Breast epithelium (tissue), 4 donors: ENCODE measurements at places on chromosomes 12 and 14.
A peak's percentile ranks its signal among the peaks of the same experiment; 100 is the strongest.

- DNase-seq, result no peak
- no peaks in the 10 kb centered on the region for H3K4me1 ChIP-seq
- no peaks in the 10 kb centered on the region for H3K36me3 ChIP-seq
- no peak overlapping the region for H3K27ac ChIP-seq
Observed at GRCh38 chr14:61048640-61049039, 67.6 kb downstream of the SLC38A6 start.

- peaks cover 31% of the 10 kb centered on the region for H3K4me1 ChIP-seq
- peak overlapping the region; percentile 79 for H3K4me3 ChIP-seq
- no peaks in the 10 kb centered on the region for H3K36me3 ChIP-seq
Observed at GRCh38 chr12:54282949-54283593, 2.5 kb downstream of the HNRNPA1 start.

DNA sequence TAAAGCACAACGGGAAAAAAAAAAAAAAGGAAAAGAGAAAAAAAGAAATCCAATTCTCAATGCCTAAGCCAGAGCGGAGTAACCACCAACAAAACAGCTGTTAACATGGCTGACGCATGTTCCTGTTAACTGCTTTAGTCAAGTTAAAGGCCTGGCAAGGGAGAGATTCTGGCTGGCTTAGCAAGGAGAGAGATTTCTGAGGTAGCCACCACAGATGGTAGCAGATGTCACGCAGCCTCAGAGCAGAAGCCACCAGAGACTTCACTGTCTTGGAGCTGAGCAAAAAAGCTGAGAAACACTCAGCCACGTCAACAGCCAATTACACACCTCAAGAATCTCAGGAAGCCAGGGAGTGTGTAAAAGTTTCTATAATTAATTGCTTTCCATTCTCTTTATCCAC, 87.1 kb downstream of the TMCC3 start:
- no peak overlapping the region for H3K27ac ChIP-seq
- no peak for DNase-seq
- H3K36me3 ChIP-seq, result no peaks in the 10 kb centered on the region
- H3K4me3 ChIP-seq, result no peak overlapping the region
- no peaks in the 10 kb centered on the region for H3K4me1 ChIP-seq
- no peaks in the 10 kb centered on the region for H3K27me3 ChIP-seq

GRCh38 chr14:60951776-60952435, 29.0 kb downstream of the TRMT5 start:
- no peaks in the 10 kb centered on the region for H3K4me1 ChIP-seq
- H3K27me3 ChIP-seq, result no peaks in the 10 kb centered on the region
- no peak for DNase-seq
- no peaks in the 10 kb centered on the region for H3K36me3 ChIP-seq
- H3K4me3 ChIP-seq, result no peak overlapping the region
- H3K27ac ChIP-seq, result no peak overlapping the region

DNA sequence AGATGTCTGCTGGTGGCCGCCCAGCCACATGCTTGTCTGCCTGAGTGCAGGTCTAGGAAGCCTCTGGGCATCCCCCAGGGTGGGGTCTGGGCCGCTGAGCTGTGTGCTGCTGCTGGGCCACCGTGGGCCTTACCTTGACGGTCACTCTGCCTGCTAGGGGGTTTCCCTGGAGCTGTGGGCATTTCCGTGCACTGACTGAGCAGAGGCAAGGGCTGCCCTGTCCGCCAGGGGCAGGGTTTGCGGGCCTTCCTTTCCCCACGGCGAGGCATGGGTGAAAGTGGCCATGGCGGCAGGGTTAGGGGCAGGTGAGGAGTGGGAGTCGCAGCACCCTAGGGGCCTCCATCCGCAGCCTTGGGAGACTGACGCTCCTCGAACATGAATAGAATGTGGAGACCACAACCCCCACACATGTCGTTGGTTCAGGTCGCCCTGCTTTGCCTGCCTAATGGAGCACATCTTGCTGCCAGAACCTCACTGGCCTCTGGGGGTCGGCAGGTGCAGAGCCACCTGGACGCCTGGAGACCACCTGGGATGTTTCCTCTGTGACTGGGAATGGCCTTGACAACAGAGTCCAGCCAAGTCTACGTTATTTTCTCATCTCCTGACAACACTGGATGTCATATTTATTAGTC, 2.5 kb downstream of the ZBTB42 start:
- no peaks in the 10 kb centered on the region for H3K27me3 ChIP-seq
- DNase-seq, result no peak
- H3K4me3 ChIP-seq, result no peak overlapping the region
- H3K27ac ChIP-seq, result no peak overlapping the region
- no peaks in the 10 kb centered on the region for H3K36me3 ChIP-seq
- H3K4me1 ChIP-seq, result peaks cover 6% of the 10 kb centered on the region
